ENCODE measurements at places on chromosomes 7 and 10. TPM values are rescaled to one million over a fixed set of nuclear protein-coding genes. Genes with fewer than 3 reads are reported as not detected.

- H3K36me3 ChIP-seq: no peaks in the 10 kb centered on the region
- H3K27me3 ChIP-seq: no peaks in the 10 kb centered on the region
- peaks cover 4% of the 10 kb centered on the region for H3K4me1 ChIP-seq
Observed at GRCh38 chr10:13869295-13869664, 282.5 kb downstream of the PRPF18 start.

Gene LAMB1
- polyA plus RNA-seq: 95.9 TPM

Gene PARD3
- polyA plus RNA-seq: 10.3 TPM

Gene H2BK1
- not detected for polyA plus RNA-seq

Gene NANOS1
- 1.4 TPM for polyA plus RNA-seq

Gene GBX1
- not detected for polyA plus RNA-seq

- no peaks in the 10 kb centered on the region for H3K4me1 ChIP-seq
- DNase-seq: no peak
- no peak overlapping the region for H3K4me3 ChIP-seq
- no peaks in the 10 kb centered on the region for H3K36me3 ChIP-seq
- H3K27me3 ChIP-seq: no peaks in the 10 kb centered on the region
Observed at GRCh38 chr10:112515852-112516251, 68.8 kb downstream of the VTI1A start.

DNA sequence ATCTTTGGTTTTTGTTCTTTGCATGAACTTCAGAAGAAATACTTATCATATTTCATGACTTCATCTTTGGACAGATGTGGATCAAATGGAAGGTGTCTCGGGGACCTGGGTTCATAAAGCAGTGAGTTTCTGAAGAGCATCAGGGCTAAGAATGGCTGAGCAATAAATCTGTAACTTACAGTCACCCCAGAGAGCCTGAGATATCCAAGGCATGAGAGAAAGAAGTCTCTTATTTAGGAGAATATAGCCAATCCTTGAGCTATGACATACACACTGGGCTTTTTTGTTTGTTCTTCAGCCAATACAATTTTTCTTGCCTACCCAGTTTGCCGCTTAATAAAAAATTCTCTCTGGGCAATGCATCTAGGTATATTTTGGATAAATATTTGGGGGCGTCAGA, 252.6 kb upstream of the INHBA start:
- peaks cover 3% of the 10 kb centered on the region for H3K36me3 ChIP-seq
- H3K4me3 ChIP-seq: no peak overlapping the region
- H3K27me3 ChIP-seq: no peaks in the 10 kb centered on the region
- peaks cover 7% of the 10 kb centered on the region for H3K4me1 ChIP-seq

DNA sequence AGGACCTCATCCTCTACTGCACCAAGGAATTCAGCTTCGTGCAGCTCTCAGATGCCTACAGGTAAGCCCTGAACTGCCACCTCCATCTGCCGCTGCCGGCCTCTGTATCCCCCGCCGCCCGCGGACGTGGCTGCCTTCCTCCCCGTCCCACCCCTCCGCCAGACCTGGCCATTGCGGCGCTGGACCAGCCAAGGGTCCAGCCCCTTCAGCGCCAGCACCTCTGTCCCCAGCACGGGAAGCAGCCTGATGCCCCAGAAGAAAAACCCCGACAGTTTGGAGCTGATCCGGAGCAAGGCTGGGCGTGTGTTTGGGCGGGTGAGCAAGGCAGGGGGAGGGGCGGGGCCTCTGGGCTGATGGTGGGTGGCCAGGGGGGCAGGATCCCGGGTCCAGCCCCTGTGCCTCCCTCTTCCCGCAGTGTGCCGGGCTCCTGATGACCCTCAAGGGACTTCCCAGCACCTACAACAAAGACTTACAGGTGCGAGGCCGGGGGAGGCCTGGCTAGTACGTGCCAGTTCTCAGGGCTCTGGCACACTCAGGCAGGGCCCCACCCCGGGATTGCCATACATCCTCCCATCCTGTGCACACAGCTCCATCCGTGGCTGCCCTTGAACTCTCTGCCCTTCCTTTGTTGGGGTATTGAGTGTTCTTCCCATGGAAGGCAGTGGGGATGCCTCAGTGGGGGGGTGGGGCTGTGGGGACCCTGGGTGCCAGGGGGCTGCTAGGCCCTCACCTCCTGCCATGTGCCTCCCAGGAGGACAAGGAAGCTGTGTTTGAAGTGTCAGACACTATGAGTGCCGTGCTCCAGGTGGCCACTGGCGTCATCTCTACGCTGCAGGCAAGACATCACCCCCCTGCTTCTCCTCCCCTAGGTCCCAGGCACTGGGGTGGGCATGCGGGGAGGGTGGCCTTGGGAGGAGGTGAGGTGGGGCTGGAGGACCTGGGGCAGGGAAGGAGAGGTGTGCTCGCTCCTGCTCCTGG, 13.5 kb downstream of the ASL start:
- H3K4me1 ChIP-seq: no peaks in the 10 kb centered on the region
- peaks cover 43% of the 10 kb centered on the region for H3K36me3 ChIP-seq
- no peak overlapping the region for H3K27ac ChIP-seq
- H3K27me3 ChIP-seq: no peaks in the 10 kb centered on the region

Gene KIAA1217
- 13.0 TPM for polyA plus RNA-seq

Gene MAGI2
- polyA plus RNA-seq: 0.94 TPM

GRCh38 chr7:12757443-12757842, 70.0 kb downstream of the ARL4A start:
- no peak overlapping the region for H3K27ac ChIP-seq
- DNase-seq: no peak
- H3K27me3 ChIP-seq: no peaks in the 10 kb centered on the region
- no peak overlapping the region for H3K4me3 ChIP-seq
- H3K36me3 ChIP-seq: no peaks in the 10 kb centered on the region

All from lung (tissue), 17 donors.